Activated CD4-positive, alpha-beta memory T cell treated with anti-CD3 and anti-CD28 coated beads for 36 hours (primary cell): ENCODE measurements at places on chromosomes 3 and 15.

- peak; percentile 94 for DNase-seq
These were observed 1.2 kb upstream of the GSK3B start for GRCh38 chr3:120095226-120095978.

DNA sequence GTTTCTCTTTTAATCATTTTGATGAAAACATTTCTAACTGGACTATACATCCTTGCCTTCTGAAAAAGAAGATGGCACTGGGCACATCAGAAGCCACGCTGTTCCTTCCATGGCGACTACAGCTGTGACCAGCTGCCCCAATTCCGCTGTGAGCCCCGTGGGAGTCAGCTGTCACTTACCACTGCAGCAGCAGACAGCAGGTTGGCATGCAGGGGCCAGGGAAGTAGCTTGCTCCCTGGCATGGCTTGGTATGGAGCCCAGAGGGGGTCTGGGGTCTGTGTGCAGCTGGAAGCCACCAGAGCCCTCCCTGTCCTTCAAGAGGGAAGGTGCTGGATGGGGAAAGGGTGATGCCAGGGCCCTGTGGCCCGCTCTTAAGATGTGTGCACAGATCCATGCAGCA, 4.5 kb upstream of the ZXDC start:
- DNase-seq = no peak

DNA sequence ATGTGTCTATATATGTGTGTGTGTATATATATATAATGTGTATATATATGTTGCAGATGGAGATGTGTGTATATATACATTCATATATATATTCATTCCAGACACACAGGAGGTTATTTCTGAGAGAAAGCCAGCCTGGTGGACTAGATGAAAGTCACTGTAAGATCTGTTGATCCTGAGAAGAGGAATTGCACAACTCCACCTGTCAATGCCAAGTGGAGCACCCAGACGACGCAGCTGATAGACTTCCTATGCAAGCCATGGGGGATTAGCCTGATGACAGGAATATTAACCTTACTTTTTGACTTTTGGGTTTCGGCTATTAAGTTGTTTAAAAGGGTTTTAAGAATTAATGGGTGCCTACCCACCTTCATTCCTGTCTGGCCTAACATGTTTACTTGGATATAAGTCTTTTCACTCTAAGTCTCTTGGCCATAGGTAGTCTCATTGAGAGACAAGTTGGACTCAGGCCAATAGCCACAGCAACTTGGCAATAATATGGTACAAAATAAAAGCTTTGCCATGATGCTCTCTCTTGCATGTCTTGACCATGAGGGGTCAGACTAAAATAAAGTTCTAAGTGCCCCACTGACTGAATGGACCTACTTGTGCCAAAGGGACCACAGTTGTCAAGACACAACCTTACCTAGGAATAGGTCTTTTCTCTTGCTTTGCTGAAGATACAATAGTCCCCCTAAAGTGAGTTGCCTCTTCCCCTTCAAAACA, 35.9 kb upstream of the GOLGA6L2 start:
- no peak for DNase-seq

- peak; percentile 63 for DNase-seq
These were observed at the start of gene PAK6 for GRCh38 chr15:40238532-40239403. TSS of gene PAK6 (plus strand) at chr15:40239063. CDS start at chr15:40264786, 25,723 bp downstream.

GRCh38 chr3:41276191-41276590, 76.9 kb downstream of the CTNNB1 start:
- DNase-seq = no peak

GRCh38 chr3:35322070-35322469, 317.3 kb upstream of the ARPP21 start:
- no peak for DNase-seq
